ENCODE measurements at places on chromosomes 13 and 19. TPM values are rescaled to one million over a fixed set of nuclear protein-coding genes. Genes with fewer than 3 reads are reported as not detected.

- no peak for DNase-seq
Measured at GRCh38 chr13:20713751-20714150, 10.3 kb downstream of the IL17D start.

DNA sequence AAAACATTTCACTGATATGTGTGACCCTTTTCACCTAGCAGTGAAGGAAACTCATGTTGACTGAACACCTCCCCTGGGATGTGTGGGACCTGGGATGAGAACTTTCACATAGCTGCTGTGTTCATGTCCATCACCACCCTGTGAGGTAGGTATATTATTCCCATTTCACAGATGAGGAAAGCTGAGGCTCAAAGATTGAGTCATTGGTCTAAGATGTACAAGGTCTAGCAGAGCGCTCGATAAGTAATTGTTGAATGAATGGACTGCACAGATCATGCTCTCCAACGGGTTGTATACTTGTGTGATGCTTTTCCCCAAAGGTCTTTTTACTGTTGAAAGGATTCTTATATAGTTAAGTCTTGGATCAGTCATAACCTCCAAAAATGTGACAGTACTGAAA is 75.6 kb upstream of the TSC22D1 start:
- DNase-seq = no peak

DNA sequence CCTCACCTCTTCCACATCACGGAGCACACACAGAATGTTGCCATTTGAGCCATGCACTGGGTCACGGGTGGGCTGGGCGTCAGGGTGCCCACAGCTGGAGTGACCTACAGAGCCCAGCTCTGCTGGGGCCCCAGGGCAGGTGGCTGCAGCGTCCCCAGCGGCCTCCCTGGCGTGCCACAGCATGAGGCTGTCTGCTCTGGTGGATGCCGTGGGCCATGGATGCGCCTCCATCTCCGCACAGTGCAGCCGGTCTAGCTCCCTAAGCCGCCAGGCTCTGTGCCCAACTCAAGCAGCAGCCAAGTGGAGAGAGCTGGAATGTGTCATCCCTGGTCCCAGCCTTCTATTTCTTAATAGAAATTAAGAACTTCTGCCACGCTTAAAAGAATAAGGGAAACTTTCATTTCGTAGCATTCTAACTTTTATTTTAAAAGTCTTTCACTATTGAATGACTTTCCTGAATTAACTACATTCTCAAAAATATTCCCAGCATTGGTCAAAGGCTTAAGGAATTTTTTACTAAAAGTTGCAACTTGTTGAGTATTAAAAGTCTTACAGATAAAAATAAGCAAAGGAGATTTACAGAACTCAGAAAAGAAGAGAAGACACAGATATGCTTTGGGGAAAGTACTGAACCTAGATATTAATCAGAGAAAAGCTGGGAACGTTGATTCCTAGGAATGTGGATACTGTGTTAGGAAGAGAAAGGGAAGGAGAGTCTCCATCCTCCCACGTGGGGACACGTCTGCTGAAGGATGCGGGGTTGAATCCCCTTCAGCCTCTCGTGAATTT is 59.3 kb downstream of the ATP11A start:
- no peak for DNase-seq

GRCh38 chr19:30444686-30445232 is 72.6 kb downstream of the ZNF536 start:
- DNase-seq = no peak

Gene GDF15
- total RNA-seq = 349 TPM
